SW480 (cell line): ENCODE measurements at places on chromosomes 7 and 10.

GRCh38 chr10:546971-547590, 142.4 kb downstream of the DIP2C start:
- DNase-seq = no peak

GRCh38 chr10:19058046-19058445, 9.4 kb downstream of the MALRD1 start:
- no peak for DNase-seq

GRCh38 chr7:30906014-30906413, 5.6 kb upstream of the AQP1 start:
- no peak for DNase-seq

DNA sequence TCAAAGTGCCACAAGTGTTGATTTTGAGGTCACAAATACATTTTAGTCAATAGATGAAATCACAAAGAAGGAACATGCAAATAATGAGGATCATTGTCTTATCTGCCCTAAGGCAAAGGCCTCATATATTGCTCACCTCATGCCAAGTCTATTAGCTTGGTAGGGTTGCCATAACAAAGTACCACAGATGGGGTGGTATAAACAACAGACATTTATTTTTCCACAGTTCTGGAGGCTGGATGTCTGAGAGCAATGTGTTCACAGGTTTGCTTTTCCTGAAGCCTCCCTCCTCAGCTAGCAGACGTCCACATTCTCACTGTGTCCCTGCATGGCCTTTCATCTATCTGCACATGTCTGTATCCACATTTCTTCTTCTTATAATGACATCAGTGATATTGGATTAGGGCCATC, 59.6 kb downstream of the RELN start:
- DNase-seq = no peak

DNA sequence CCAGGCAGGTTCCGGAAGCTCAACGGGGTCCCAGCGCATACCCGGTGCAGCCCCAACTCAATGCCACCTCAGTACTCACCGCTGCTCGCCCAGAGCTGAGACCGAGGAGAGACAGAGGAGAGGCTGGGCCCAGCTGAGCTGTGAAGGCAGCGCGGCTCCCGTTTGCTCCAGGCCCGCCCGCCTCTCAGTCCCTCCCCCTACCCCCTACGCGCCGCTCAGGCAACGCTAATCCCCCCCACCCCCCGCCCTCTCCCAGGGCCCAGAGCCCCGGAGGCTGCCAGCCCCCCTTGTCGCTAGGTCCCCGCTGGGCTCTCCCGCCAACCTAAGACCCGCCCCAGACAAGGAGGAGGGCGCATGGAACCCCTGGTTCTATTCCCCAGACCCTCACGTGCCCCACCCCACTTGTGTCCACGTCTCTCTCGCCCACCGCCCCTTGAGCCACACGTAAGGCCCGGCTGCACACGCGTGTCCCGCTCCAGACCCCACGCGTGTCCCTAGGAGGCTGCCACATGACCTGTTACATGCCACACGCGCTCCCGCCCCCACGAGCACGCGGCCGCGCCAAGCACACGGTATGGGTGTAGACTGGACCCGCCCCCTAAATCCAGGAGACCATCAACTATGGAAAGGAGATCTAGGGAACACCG, at the start of gene PSD:
Gene PSD, minus strand, starts transcription at position 164 of the 647 bp plus-strand sequence. CDS start 1,747 bp downstream, outside the sequence.
- DNase-seq = no peak

DNA sequence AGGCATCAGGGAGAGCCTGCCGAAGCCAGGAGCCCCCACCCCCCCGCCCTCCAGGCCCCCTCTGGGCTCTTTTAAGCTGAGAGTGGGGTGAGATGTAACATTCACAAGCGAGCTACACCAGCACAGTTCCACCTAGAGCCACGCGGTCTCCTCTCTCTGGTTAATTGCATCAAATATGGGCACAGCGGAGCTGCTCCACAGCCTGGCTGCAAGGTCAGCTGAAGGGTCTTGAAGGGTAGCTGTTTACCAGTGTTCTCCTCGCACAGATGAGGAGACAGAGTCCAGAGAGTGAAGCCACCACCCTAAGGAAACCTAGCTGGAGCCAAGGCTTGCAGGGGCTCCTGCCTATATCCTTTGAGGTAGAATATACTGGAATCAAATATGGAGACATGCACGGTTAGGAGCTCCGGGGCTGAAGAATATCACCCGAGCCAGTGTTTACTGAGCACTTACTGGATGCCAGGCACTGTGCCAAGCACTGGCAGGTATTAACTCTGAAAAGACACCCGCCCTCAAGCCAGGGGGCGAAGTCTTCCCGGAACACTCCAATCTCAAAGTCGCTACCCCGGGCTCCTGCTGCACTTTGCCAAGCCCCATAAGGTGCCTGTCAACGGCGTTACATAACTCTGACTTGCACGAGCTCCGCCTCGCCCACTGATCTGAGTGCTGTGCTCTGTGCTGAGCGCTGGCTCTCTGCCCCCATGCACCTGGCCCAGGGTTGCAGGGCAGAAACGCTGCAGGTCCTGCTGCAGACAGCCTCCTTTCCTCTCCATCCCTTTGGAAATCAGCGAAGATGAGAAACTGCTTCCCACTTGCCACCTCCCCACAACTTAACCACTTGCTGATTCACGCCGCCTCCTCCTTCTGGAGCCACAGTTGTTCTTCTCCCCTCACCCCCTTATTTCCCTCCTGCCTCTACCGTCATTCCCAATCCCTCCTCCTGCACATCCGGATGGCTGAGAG, 5.4 kb downstream of the CHST15 start:
- no peak for DNase-seq

GRCh38 chr7:124989911-124990310, 60.3 kb upstream of the POT1 start:
- DNase-seq = no peak
